Stimulated activated CD4-positive, alpha-beta T cell treated with anti-CD3 and anti-CD28 coated beads, Interleukin-15, amount 100 ng/mL, for 1 hour (primary cell): ENCODE measurements at places on chromosomes 1 and 21.

DNA sequence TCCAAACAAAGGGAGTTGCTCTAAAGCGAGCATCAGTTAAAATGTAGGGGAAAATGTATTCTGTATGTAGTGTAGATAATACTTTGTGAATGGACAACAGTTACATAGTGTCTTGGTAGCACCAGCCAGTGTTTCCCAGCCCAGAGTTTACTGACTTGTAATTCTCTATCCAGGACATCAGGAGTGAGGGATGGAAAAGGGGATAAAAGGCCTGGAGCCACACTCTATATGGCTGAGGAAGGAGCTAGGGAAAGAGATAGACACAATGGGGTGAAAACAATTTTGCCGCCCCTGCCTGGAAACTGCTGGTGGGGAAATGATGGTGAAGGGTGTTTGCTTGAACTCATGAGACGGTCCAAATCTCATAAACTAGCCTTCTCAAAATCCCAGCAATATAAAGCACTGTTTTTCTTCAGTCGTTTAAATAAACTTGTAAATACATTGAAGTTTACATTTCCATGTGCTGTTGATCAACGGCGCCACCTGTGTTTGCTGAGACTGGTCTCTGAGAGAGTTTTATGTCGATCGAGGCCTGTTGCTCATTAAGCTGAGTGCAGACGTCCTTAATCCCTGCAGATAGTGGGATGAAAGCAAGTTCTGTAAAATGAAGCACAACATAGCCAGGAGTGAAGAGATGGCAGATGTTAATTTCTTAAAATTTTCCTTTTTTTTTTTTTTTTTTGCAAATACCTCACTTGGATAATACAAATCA, 27.9 kb upstream of the AGO1 start:
- no peak for DNase-seq

DNA sequence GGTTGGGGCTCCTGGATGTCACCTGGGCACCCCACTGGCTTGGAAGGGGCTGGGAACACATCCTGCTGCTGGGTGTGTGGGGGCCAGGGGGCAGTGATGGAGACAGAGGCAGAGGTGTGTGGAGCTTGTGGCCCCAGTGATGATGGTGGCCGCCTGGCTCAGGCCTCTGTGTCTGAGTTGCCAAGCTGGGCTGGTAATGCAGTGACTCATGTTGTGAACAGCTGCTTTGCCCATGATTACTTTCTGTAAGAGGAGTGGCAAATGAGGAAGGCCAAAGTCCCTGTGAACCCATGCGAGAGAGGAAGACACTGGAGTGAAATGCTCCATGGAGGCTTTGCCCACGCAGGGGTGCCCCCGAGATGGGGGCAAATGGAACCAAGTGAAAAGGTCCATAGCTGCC, 86.8 kb downstream of the KCNJ6 start:
- DNase-seq = no peak

DNA sequence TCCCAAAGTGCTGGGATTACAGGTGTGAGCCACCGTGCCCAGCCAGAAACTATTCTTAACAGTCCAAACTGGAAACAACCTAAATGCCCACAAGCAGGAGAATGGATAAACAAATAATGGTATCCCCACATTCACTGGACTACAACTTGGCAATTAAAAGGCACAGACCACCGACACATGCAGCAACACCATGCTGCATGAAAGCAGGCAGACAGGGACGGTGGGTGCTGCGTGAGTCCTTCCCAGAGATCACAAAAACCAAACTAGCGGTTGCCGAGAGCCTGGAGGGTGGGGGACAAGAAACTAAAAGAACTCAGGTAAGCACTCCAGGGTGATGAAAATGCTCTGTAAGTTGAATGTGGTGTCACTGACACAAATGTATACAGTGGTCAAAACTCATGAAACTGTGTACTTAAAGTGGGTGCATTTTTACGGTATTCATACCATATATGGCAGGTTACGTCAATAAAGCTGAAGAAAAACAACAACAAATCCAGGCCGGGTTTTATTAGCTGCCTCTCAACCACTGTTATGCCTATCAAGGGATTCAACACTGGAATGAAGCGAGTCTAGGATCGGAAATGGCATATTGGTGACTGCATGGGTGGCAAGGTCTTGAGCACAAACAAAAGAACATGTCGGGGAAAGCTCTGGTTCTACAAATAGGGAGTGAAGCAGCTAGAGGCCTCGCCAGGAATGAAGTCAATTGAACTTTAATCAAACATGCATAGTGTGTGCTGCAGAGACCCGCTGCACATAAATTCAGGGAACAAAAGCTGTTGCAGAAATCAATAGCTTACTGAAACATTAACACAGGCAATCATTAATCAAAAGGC, 52.4 kb downstream of the SLC45A1 start:
- DNase-seq = no peak

GRCh38 chr1:56403321-56403720, 176.0 kb downstream of the PLPP3 start:
- DNase-seq = no peak

DNA sequence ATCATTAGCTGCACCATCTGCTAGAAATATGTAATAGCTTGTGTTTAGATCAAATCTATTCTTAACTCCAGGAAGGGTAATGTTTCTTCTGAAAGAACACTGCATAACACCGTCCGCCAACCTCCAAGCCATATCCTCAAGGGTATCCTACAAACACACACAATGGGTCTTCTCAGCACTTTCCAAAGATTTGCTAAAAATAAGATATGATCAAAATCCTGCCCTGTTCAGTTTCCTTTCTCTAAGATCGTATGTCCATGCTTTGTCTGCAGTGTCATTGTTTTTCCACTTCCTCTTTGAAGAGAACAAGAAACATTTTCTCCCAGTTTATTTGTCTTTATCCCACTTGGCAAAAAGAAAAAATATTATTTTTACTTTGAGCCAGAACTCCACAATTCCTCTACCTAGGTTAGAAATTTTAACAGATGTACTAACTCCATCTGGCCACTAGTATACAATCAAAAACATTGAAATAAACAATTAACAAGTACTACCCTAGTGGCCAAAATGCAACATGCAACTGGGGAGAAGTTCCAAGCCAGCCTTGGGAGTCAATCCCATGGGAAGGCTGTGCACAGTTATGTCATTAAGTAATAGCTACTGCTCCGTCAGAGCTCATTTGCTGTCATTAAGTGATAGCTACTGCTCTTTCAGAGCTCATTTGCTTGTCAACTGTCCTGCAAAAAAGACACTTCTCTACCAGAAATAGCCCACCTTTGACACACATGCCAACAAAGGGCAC, 37.8 kb downstream of the FRRS1 start:
- no peak for DNase-seq
